Bronchial epithelial cell (primary cell): ENCODE measurements at places on chromosomes 6 and 20.

GRCh38 chr6:36372088-36372487 lies 15.4 kb downstream of the ETV7 start:
- DNase-seq = no peak

- no peak for DNase-seq
These were observed 172.5 kb upstream of the KCNK16 start for GRCh38 chr6:39494998-39495397.

DNA sequence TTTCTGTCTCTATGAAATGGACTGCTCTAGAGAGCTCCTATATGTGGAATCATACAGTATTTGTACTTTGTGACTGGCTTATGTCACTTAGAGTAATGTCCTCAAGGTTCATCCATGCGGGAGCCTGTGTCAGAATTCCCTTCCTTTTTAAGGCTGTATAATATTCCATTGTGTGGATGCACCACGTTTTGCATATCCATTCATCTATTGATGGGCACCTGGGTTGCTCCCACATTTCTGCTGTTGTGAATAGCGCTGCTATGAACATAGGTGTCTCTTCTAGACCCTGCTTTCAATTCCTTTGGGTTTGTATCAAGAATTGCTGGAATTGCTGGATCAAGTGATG lies 155.4 kb downstream of the BMP7 start:
- no peak for DNase-seq

DNA sequence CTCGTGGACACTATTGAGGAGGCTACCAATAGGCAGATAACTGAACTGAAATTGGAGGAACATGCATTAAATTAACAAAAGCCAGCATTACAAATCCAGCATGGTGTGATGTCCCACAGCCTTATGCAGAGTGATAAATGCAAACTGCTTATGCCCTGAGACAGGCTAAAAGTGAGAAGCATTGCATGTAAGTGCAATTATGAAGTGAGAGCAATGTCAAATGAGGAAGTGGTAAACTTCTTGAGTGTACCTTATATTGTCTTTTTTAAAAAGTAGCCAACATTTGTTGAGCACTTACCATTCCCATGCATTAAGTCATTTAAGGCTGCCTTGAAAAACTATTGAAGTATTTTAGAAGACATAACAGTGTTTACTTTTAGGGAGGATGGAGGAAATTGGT lies 212.2 kb downstream of the TBC1D7 start:
- DNase-seq = no peak

- no peak for DNase-seq
These were observed 16.6 kb downstream of the KDM1B start for GRCh38 chr6:18171871-18172270.

- no peak for DNase-seq
These were observed 14.7 kb upstream of the ZNF831 start for GRCh38 chr20:59148701-59149493.

DNA sequence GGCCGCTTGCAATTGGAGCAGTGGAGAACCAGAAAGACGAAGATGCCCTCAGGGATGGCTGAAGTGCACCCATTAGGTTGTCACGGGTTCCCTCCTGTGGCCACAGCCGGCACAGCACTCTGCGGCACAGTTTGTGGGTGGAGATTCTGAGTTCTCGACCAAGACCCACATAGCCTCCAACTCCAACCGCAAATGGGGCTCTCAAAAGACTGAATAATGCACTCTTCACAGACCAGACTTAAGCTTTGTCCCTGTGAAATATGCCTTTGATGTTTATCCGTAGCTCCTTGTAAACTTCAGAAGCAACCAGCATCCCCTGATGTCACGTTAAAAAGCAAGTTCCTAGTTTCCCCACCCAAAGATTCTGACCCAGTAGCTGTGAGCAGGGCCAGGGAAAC lies 934 bp upstream of the CST9 start:
- peak; percentile 68 for DNase-seq
